ENCODE measurements at places on chromosomes 5 and 9.

DNA sequence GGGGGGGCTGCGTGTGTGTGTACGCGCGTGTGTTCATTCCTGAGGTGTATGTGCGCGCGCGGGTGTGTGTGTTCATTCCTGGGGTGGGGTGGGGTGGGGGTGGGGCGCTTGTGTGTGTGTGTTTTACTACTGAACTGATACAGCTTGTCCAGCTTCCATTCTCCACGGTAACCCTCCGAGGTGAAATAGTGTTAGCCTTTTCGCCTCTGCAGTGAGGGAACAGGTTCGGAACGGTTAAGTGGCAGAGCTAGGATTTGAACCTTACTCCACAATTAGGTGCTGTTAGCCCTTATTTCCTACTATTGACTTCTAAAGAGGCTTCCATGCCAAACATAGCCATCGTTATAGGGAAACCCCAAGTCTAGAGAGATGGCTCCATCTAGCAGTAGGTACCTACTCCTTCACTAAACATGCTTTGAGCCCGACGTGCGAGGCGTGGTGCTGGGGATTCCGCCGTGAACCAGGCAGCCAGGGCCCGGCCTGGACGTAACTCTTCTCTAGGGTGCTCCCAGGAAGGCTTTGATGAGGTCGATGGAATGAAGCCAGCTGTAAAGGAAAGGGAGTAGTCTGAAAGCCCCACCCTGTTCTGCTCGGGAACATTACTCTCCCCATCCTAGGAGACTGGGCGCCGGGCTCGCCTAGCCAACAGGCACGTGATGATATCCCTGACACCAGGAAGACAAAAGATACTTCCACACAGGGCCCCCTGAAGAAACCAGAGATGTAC is 782 bp upstream of the SKP1 start:
- no peak for DNase-seq

- DNase-seq = no peak
These were observed 65.8 kb downstream of the SPEF2 start for GRCh38 chr5:35683466-35683865.

DNA sequence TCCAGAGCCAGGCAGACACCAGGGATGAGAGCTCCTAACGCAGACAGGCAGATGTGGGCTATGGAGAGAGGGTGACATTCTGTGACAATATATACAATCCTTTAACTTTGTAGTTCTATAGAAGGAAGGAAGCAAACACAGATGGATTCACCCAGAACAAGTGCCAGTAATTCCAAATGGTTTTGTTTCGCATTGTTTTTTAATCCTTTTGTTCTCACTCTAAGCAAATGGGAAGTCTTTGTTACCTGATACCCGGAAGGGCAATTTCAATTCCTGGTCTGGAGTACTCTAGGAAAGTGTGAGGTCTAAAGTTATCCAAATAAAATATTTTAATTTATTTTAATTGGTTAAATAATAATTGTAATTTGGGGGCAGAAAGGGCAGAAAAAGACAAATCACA is 2.5 kb downstream of the FRMD3 start:
- DNase-seq = no peak

GRCh38 chr9:71302776-71303175 is 181.4 kb upstream of the TRPM3 start:
- no peak for DNase-seq

DNA sequence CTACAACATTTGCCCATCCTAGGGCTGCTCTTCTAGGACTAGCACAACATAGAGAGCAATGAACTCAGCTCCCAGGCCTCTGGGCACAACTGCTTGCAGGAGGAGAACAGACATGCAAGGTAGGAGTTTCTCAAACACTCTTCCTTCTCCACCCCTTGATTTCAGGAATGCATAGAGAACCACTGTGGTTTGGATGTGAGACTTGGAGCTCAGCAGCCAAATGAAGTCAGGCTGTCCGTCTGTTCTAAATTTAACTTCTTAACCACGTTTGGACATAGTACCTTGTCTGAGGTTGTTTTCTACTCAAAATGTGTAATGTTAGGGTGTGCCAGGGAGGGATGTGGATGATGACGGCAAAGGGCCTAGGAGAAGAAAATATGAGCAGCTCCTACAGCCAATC is 515.1 kb upstream of the TNC start:
- peak; percentile 69 for DNase-seq

GRCh38 chr5:135996611-135997010 is 32.2 kb upstream of the TGFBI start:
- DNase-seq = no peak

DNA sequence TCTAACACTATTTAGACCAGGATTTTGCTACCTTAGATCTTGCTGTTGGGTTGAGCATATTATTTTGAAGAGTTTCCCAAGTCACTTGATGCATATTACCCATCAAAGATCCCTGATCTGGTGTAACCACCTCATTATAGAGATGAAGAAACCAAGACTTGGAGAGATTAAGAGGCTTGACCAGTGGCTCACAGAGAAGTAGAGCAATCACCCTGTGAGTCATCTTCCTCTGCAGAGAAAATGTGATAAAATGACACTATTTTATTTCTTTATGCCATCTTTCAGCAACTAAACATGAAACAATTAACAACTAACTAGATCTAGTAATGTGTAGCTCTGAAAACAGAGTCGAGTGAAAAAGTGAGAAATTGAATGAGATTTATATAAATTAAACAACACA is 76.1 kb downstream of the KIF4B start:
- DNase-seq = no peak

DNA sequence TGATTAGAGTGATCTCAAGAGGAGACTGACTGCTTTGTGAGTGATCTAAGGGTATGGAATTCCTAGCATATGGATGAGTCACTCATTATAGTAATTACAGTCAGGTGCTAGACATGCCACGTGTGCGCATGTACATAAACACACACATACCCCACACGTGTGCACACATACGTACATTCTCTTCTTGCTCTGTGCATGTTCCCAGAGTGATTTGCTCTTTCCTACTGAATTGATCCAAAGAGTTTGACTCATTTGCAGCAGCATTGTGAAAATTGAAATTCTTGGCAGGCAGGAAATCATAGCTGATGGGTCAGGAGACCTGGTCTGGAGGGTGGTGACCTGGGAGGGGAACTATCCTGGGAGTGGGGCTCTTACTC is 63.8 kb downstream of the ANGPTL2 start:
- no peak for DNase-seq

- no peak for DNase-seq
These were observed 35.9 kb upstream of the PLPPR1 start for GRCh38 chr9:100992632-100993031.

DNA sequence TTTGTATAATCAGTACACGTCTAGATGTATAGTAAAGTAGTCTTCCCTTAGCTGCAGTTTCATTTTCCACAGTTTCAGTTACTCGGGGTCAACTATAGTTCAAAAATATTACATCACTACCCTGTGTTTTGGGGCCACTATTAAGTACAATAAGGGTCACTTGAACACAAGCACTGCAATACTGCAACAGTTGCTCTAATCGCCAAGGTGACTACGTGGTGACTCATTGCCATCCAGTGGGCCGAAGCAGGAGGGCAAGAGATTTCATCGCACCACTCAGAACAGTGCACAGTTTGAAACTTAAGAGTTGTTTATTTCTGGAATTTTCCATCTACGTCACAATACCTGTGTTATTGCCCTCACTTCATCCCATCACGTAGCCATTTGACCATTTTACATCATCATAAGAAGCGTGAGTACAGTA is at the start of gene ARL14EPL:
Gene ARL14EPL, plus strand, starts transcription at position 379 of the 424 bp plus-strand sequence. CDS start 18,994 bp downstream, outside the sequence.
- peak; percentile 55 for DNase-seq

- no peak for DNase-seq
These were observed 17.4 kb downstream of the ZBTB43 start for GRCh38 chr9:126822278-126822677.

- DNase-seq = no peak
These were observed 27.2 kb downstream of the RECK start for GRCh38 chr9:36063804-36064447.

- DNase-seq = no peak
These were observed 216.3 kb downstream of the CETN3 start for GRCh38 chr5:90193185-90193822.

- DNase-seq = no peak
These were observed at the start of gene NRARP for GRCh38 chr9:137302118-137302448. NRARP (minus strand) TSS chr9:137302271; CDS start chr9:137301928, 343 bp downstream.

DNA sequence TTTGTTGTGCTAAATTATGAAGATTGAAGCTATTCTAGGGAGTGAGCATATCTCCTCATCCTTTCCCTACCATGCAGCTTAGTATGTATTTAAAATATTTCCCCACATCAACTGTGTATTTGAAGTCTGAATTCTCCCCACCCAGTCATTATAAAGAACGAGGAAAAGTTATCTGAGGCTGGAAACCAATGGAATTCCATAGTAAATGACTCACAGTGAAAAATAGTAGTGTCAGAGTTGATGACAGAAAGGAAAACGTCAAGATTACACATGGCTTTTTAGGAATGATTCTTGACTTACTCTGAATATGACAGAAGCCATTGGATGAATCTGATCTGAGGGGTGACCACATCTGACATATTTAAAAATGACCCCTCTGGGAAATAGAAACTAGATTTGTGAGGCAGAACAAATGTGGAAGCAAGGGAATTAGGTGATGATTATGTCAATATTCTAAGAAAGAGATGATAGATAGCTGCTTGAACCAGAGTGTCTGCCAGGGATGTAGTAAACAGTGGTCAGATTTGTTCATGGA is 1768.9 kb upstream of the CDH9 start:
- DNase-seq = no peak

- DNase-seq = no peak
These were observed 134.2 kb downstream of the ZNF354C start for GRCh38 chr5:179194201-179194910.

DNA sequence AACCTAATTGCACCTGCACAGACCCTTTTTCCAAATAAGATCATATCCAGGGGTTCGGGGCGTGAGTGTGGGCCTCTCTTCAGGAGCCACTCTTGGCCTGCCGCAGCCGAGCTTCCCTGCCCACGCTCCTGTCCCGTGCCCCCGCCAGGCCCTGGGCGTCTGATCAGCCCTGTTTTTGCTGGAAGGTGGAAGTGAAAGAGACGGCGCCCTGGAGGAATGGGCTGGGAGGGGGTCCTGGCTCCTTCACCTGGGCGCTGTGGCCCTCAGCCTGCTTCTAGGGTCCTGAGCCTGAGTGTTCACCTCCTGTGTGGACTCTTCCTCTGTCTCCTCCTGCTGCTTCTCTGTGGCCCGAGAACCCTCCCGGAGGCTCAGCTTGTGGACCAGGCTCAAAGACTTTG is 11.2 kb upstream of the COL5A1 start:
- no peak for DNase-seq

GRCh38 chr9:95497772-95498171 is 19.0 kb downstream of the PTCH1 start:
- peak; percentile 90 for DNase-seq

DNA sequence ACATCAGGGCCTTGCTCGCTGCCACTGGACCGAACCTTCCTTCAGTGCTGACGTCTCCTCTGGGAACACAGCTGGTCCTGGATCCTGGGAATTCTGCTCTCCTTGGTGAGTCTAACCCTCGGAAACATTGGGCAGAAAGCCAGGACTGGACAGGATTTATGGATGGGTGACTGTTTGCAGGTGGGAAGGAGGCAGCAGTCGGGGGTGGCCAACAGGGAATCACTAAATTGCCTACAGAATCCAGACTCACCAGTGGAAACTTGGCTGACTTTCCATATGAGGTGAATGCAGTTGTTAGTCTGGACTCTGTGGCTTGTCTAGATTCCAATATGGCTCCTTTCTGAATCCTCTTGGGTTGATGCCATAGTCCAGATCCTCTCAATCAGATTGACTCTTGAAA is 203.1 kb downstream of the SAXO1 start:
- DNase-seq = no peak

DNA sequence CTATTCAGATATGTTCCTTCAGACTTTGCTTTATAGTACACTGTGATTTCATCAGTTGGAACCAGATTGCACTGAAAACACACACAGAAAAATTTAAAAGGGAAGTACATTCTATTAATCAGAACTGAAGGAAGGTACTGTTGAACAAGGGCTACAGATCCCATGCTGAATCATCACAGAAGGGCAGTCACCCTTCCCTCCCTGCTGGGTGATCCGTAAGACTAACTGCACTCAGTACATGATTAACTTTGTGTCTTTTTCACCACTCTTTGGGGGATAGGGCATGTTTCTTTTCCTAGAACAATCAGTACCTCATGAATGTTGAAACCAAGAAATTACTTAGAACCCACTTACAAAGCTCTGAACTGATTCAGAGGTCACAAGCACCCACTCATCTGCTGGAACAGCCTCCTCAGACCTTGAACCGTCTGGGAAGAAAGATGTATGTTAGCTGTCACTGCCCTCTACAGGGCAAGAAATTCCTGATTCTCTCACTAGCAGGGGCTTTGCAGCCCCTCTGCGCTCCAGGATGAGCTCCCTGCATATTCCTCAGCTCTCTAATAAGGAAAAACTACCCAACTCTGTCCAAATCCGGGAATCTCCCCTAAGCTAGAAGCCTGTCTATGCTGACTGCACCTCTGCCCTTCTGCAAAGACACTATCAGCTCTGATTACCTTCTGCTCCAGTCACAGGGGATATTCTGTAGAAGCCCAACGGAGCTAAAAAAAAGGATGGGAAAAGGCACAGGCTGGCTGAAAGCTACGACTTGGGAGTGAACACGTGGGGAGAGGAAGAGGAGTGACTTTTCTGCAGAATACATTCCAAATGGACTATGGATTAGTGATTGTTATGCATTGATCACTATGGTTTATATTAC is 51.0 kb downstream of the IARS1 start:
- peak; percentile 30 for DNase-seq

DNA sequence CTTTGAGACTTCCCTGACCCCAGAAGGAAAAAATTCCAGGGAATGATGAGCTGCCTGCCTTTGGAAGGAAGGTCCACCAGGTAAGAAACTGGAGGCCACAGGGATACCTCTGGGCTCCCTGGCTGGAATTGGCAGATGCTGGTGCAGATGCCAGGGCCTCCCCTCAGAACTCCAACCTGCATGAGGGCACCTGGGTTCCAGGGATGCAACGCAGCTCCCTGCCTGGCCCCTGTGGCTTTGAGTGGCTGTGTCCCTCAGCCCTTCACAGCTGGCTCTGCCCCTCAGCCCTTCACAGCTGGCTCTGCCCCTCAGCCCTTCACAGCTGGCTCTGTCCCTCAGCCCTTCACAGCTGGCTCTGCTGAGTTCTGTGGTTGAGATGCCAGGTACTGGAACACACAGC is 13.9 kb downstream of the KCNMB1 start:
- no peak for DNase-seq
